ENCODE measurements at places on chromosomes 6 and 20.

GRCh38 chr6:7897461-7898192 is 13.0 kb downstream of the TXNDC5 start:
- DNase-seq: no peak

DNA sequence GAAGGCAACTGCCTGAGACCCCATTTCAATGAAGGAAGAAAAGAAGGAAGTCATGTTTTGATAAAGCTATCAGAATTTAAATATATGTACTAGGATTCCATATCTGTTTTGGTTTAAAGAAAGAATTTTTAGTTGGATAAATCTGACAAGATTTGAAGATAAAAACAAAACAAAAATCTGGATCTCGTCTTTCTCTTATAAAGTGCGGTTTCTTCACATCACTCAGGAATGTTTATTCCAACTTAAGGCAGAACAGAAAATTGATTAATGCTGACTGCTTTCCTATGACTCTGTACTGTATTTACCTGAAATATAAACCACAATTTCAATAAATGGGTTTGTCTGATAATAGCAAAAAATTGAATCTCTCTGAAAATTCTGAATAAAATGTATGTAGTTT is 439.7 kb downstream of the RFPL4B start:
- no peak for DNase-seq

- DNase-seq: no peak
Observed at GRCh38 chr6:157066781-157067491, 256.4 kb downstream of the TMEM242 start.

DNA sequence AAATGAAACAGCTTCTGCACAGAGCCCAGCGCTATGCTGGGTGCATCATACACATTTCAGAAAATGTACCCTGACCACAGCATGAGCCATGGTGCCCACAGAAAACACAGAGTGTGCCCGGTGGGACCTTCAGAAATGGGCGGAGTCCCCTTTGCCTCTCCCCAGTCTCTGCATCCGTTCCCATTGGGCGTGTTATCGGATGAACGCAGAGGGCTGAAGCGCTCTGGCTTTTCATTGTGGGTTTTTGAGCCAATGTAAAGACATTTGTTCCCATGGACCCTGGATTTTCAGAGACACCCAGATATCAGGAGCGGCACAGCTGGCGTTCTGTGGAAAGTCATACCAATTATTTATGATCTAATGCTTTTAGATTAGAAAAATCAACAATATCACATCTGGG is 99.8 kb downstream of the DACT2 start:
- no peak for DNase-seq

GRCh38 chr6:397604-398003 is 6.1 kb downstream of the IRF4 start:
- DNase-seq: no peak
